HepG2 (cell line): ENCODE measurements at places on chromosomes 3 and 15. TPM values are rescaled to one million over a fixed set of nuclear protein-coding genes. Genes with fewer than 3 reads are reported as not detected.

OSBPL10 gene
- 10.3 and 10.4 TPM in 2 replicates for total RNA-seq

ALPK3 gene
- total RNA-seq: 0.03 and 0.04 TPM in 2 replicates

SOX14 gene
- total RNA-seq: not detected in 2 replicates

CEP63 gene
- 18.4 and 25.6 TPM in 2 replicates for total RNA-seq

DNA sequence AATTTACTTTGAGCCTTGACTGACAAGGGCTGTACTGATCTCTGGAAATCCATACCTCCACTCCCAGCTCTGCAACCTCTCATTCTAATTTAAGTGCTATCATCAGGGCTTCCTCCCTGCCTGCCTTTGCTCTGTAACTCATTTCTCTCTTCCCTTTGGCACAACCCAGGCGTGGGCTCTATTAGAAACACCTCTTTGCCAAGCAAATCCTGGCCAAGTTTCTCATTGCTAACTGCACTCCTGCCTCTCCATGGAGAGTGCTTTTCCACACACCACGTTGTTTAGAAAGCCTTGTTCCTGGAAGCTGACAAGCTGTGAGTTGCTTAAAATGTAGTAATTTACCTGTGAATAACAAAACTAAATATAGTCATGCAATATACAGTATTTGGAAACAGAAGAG is 20.1 kb upstream of the FSTL1 start:
- H3K27ac ChIP-seq: no peak overlapping the region
- H3K4me3 ChIP-seq: no peak overlapping the region
- H3K27me3 ChIP-seq: peaks cover 13% of the 10 kb centered on the region; the same call in 2 of the 3 replicates
- H3K36me3 ChIP-seq: no peaks in the 10 kb centered on the region

GRCh38 chr3:28250999-28251398 is 9.6 kb downstream of the CMC1 start:
- no peak for DNase-seq
- no peaks in the 10 kb centered on the region for H3K36me3 ChIP-seq
- peaks cover 6% of the 10 kb centered on the region for H3K4me1 ChIP-seq
- H3K4me3 ChIP-seq: no peak overlapping the region

- no peak overlapping the region for H3K27ac ChIP-seq
- DNase-seq: no peak
- no peaks in the 10 kb centered on the region for H3K27me3 ChIP-seq
- H3K4me1 ChIP-seq: no peaks in the 10 kb centered on the region
- H3K4me3 ChIP-seq: no peak overlapping the region
Measured at GRCh38 chr3:132448216-132448961, 31.1 kb downstream of the DNAJC13 start.

GRCh38 chr3:98360681-98361080 is 7.0 kb downstream of the OR5K4 start:
- no peak for DNase-seq
- no peak overlapping the region for H3K27ac ChIP-seq
